ENCODE measurements at places on chromosomes 6 and 20.

DNA sequence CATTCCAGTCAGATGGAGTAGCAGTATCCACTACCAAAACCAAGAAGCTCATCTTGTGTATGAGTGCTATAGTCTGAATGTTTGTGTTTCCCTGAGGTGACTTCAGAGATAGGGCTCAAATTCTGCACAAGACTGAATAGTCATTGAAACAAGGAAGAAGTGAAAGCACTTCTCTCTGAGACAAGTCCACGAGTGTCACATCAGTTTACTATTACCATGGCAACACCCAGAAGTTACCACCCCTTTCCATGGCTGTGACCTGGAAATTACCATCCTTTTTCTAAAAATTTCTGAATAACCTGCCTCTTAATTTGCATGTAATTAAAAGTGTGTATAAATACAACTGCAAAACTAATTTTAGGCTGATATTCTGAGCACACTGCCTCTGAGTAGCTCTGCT is 682.1 kb upstream of the ADGRB3 start:
- no peak for DNase-seq

DNA sequence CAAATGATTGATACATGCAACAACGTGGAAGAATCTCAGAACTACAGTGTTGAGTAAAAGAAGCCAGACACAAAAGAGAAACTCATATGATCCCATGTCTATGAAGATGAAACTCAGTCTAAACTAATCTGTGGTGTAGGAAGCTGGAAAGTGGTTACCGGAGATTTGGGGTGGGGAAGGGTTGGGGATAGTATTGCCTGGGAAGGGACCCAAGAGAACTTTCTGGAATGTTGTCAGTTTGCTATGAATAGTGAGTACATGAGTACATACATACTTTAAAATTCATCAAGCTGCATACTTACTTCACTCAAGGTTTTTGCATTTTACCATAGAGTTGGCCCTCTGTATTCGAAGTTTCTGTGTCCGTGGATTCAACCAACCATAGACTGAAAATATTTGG is 106.0 kb downstream of the SAMD5 start:
- no peak for DNase-seq

DNA sequence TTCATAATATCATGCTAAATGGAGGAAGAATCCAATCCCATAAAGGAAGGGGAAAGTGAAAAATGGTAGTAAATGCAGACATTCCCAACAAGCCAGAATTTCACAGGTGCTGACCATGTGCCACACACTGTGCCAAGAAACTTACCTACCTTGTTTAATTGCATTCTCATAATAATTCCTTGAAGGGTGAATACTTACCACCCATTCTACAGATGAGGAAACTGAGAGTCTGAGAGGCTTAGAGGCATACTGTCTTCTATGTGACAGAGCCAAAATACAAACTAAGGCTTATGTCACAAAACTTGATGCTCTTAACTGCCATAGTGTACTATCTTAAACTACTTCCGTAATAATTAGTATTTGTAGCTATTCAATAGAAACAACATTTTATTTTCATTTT is 454.7 kb downstream of the UTRN start:
- no peak for DNase-seq

DNA sequence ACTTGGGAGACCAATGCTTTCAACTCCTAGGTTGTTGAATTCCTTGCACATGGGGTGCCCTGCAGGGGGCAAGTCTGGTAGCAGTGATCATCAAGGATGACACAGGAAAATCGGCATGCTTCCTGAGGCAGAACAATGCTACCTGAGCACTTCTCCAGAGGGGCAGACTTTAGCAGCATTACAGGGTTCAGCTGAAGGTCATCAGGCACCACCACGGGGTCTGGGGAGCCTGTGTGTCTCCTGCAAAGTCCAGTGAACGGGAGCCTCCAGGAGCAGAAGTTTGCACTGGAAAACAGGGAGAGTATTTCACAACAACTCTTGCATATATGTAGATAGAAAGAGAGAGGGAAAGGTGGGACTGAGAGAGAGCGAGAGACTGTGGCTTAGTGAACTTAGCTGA is 10.2 kb downstream of the VSX1 start:
- DNase-seq: no peak

- no peak for DNase-seq
Observed at GRCh38 chr6:125802383-125802782, 11.6 kb downstream of the NCOA7 start.

GRCh38 chr20:2244993-2245392 is 50.8 kb upstream of the TGM3 start:
- DNase-seq: no peak
